ENCODE measurements at places on chromosomes 16 and 17.

GRCh38 chr17:38980490-38981217, 13.5 kb upstream of the FBXO47 start:
- DNase-seq, result no peak

DNA sequence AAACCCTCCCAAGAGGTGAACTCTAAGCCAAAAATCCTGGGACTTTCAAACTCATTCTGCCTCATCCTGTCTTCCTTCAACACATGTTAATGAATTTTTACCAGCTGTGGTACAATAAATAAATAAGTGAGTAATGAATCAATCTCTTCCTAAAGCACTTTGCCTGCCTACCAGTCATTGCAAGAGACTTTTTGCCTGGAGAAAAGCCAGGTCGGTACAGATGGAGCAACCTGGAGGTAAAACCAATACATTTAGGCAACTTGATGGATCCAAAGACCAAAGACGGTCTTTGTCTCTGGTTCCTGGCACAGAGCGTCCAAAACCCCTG, 324.2 kb downstream of the PMP22 start:
- no peak for DNase-seq

DNA sequence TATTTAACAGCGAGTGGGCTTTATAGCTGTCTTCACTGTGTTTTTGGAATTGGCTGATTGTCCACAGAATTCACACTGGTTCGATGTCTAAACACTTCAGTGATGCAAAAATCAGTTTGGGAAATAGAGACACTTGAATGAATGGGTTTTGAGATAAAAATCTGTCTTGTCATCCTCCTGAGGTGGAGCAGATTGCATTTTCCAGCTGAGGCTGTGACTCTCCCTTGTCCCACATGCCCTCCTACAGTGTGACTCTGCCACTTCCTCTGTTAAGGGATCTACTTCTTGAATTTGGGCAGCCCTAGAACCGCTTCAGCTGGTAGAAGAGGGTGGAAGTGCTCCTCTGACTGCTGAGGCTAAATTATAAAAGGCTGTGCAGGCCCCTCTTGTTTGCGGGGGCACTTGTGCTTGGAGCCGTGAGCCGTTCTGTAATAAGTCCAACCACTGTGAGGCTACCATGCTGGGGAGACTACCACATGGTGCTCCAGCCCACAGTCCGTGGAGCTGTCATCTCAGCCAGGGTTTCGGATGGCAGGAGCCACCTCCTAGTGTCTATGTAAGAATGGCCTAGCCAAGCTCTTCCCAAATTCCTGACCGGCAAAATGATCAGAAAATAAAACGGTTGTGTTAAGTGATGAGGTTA, 175.9 kb downstream of the SPECC1 start:
- no peak for DNase-seq

GRCh38 chr16:22353191-22353919, 21.1 kb downstream of the CDR2 start:
- DNase-seq, result no peak

DNA sequence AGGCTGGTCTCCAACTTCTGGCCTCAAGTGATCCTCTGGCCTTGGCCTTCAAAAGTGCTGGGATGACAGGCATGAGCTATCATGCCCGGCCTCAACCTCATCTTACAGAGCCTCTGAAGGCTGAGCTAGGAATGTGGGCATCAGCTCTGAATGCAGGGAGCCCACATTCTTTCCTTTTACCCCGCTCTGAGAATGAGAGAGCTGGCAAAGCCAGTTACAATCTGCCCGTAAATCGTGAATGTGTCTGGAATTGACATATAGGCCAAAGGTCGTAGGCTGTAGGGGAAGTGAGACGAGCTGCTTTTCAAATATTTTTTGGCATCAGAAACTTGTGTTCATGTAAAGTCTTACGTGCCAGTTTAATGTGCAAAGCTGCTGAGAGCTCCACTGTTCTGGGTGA, 4.5 kb downstream of the TMEM238L start:
- DNase-seq, result no peak

GRCh38 chr17:69972251-69972650, 102.8 kb upstream of the KCNJ16 start:
- no peak for DNase-seq

DNA sequence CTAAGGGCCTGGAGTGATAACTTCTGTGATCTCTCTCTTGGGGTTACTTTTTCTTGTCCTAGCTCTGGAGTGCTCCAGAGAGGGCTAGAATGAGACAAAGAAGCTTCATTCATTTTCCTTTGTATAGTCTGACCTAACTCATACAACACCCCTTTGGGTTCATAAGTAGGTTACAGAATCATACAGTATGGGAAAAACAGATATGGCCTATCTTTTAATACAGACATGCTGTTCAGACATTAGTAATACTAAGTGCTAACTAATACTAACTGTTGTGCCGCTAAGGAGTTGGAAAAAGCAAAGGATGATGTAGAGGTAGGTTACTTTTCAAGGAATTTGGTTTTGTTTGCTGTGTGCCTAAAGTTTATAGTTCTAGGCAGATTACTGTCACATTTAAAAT, 84.7 kb downstream of the NLK start:
- no peak for DNase-seq
